ENCODE measurements at places on chromosomes 13 and 19.

DNA sequence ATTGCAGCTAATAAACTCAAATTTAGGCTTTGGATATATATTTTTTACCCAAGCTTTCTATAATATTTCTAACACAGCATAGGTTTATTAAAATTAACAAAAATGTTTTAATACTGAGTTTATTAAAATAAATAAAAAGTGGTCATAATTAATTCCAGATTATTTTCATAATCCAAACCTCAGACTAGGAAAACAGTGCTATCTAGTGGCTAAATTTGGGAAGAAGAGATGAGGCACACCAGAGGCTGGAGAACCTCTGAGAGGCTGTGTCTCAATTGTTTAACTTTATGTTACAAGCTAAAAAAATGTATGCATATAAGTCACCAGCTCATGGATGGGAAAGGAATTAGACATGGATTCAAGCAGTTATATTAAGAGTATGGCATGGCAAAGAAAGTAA is 392.5 kb downstream of the DIAPH3 start:
- no peaks in the 10 kb centered on the region for H3K27me3 ChIP-seq
- DNase-seq, result no peak

DNA sequence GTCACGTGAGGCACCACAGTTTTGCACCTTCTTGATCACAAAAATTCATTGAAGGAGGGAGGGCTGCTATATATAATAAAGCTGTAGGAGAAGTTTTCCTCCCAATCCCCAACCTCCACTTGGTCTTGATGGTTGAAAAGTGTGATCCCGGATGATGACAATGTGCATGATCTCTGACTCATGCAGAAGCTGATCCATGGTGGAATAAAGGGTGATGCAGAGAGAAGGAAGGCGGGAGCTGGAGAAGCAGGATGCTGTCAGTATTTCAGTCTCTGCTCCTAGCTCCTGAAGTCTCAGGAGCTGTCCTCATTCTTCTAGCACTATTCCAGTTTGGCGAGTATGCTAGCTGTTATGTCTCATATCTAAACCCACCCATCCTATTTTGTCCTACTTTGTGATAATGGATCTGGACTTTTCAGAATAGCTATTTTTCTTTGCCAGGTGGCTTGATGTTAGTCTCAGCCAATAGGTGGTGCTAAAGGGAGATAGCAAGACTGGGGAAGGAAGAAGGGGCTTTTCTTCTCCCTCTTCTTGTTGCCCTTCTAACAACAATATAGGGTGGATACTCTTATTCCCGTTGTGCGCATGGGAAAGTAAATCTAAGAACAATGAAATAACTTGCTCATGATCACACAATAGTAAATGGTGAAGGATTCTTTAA is 65.6 kb upstream of the HTR2A start:
- H3K27me3 ChIP-seq, result no peaks in the 10 kb centered on the region
- DNase-seq, result no peak
- H3K4me3 ChIP-seq, result no peak overlapping the region
- H3K4me1 ChIP-seq, result no peaks in the 10 kb centered on the region

DNA sequence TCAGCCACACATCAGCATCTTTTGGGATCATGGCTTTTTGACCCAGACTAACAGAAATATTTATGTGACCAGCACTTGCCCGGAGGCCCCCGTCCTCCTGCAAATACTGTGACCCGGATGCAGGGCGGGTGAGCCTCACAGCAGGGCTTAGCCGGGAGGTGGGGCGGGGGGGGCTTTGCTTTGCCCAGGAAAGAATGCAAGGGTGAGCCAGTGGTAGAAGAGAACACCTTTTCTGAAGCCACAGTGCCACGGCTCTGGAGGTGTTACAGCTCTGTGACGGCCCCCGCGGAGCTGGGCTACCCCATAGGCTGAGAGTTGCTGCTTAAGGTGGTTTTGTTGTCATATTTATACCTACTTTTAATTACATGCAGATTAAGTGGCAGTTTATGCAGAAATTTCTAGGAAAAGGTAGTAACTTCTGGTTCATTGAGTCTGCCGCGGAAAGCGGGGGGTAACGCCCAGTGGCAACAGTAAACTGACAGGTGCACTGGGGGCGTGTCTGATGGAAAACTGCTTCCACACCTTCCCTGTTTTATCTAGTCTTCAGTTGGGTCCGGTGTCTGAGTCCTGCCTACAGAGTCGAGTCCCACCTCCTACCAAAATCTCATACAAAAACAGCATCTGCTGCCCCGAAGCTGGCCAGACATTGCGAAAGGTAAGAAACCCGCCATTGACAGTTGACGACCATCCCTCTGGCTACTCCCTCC is 187.9 kb downstream of the TEX29 start:
- H3K27me3 ChIP-seq, result peaks cover 70% of the 10 kb centered on the region
- no peaks in the 10 kb centered on the region for H3K36me3 ChIP-seq
- no peaks in the 10 kb centered on the region for H3K4me1 ChIP-seq
- DNase-seq, result no peak
- H3K4me3 ChIP-seq, result no peak overlapping the region

DNA sequence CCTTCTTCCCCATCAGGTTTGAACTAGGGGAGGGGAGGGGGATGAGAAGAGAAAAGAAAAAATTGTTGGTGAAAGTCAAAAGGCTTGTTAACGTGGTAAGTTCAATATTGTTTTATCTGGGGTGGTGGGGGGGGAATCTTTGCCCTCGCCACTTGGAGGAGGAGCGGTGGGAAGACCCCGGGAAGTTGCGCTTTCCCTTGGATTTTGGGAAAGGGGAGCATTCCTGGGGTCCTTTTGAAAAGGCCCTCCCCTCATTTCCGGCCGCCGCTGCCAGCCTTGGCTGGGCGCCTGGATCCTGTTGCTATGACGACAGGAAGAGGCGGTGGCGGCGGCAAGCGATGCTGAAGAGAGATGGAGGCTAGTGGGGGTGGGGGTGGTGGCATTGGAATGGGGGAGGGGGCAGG is 4.6 kb upstream of the CACNG8 start:
- H3K27ac ChIP-seq, result no peak overlapping the region
- H3K4me1 ChIP-seq, result peaks cover 4% of the 10 kb centered on the region
- H3K27me3 ChIP-seq, result peaks cover 48% of the 10 kb centered on the region
- no peak for DNase-seq
- no peaks in the 10 kb centered on the region for H3K36me3 ChIP-seq

GRCh38 chr13:35016362-35017112 is 74.5 kb downstream of the NBEA start:
- H3K4me1 ChIP-seq, result no peaks in the 10 kb centered on the region
- H3K27ac ChIP-seq, result peak overlapping the region; percentile 7
- no peak for DNase-seq
- no peaks in the 10 kb centered on the region for H3K27me3 ChIP-seq
- no peak overlapping the region for H3K4me3 ChIP-seq

DNA sequence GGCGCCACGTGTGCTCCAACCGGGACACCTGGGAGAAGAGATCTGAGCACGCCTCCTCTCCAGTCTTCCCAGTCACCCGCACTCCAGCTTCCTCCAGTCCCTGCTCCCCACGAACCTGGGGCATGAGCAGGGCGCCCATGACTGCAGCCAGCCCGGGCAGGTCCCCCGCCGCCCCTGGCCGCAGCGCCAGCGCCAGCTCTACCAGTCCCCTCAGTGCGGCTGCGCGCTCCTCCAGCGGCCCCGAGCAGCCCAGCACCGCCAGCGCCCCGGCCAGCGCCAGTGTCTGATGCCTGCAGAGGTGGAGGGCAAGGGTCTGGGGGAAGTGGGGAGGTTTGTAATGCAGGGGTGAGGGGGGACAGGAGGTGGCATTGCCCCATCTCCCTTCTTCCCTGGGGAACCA is 13.1 kb downstream of the SH2D3A start:
- no peak for DNase-seq
- H3K27me3 ChIP-seq, result no peaks in the 10 kb centered on the region
- H3K36me3 ChIP-seq, result peaks cover 27% of the 10 kb centered on the region
- H3K4me3 ChIP-seq, result no peak overlapping the region
- H3K4me1 ChIP-seq, result peaks cover 14% of the 10 kb centered on the region

DNA sequence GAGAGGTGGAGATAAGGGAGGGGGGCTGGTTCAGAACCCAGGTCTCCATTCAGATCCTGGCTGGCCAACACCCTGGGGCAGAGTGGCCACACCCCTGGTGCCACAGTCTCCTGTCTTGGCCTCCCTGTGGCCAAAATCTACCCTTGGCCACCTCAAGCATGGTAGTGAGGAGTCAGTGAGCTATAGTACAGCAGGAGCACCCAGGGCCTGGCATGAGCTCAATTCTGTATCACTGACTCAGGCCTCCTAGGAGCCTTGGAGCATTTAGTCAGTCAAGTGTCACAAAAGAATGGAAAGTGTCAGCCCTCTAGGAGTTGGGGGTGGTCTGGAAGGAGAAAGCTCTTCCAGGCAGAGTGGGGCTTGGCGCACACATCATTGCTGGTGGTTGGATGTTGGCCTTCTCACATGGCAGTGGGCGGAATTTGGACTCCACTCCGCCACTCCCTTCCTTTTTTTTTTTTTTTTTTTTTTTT is 6.6 kb upstream of the CD79A start:
- H3K4me1 ChIP-seq, result peaks cover 34% of the 10 kb centered on the region
- no peak overlapping the region for H3K4me3 ChIP-seq
- no peak for DNase-seq
- H3K36me3 ChIP-seq, result peaks cover 11% of the 10 kb centered on the region
- H3K27ac ChIP-seq, result no peak overlapping the region
- no peaks in the 10 kb centered on the region for H3K27me3 ChIP-seq

DNA sequence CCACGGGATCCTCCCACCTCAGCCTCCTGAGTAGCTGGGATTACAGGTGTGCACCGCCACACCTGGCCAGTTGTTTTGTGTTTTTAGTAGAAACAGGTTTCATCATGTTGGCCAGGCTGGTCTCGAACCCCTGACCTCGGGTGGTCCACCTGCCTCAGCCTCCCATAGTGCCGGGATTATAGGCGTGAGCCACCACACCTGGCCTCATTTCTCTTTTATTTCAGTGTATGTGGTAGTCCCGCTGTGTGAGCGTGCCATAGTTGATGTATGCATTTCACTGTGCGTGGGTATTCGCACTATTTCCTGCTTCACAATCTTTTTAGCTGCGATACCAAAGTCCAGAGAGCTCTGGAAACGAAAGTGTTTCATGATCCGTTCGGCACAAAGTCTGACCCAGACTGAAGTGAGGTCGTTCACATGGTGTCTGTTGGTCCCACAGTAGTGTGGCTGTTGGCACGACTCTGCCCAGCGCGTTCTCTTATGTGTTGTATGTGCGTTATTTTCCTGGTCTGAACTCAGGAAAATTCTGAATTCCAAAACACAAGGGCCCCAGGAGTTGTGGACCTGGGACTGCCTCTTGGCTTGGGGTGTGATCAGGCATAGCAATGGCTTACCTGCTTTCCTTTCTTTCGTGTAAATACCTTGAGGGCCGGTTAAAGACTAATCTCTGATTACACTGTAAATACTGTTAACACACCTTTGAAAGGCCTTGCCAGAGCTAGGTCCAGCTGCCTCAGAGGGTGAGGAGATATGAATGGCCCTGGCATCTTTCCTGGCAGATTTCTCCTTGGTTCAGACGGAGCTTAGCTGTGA is 8.6 kb downstream of the EPN1 start:
- peaks cover 16% of the 10 kb centered on the region for H3K4me1 ChIP-seq
- peaks cover 95% of the 10 kb centered on the region for H3K36me3 ChIP-seq
- no peak overlapping the region for H3K4me3 ChIP-seq
- H3K27me3 ChIP-seq, result no peaks in the 10 kb centered on the region
- no peak overlapping the region for H3K27ac ChIP-seq

- no peak overlapping the region for H3K4me3 ChIP-seq
- no peaks in the 10 kb centered on the region for H3K27me3 ChIP-seq
- no peak for DNase-seq
- H3K36me3 ChIP-seq, result no peaks in the 10 kb centered on the region
These were observed 1721.8 kb downstream of the PCDH9 start for GRCh38 chr13:65508338-65508737.

DNA sequence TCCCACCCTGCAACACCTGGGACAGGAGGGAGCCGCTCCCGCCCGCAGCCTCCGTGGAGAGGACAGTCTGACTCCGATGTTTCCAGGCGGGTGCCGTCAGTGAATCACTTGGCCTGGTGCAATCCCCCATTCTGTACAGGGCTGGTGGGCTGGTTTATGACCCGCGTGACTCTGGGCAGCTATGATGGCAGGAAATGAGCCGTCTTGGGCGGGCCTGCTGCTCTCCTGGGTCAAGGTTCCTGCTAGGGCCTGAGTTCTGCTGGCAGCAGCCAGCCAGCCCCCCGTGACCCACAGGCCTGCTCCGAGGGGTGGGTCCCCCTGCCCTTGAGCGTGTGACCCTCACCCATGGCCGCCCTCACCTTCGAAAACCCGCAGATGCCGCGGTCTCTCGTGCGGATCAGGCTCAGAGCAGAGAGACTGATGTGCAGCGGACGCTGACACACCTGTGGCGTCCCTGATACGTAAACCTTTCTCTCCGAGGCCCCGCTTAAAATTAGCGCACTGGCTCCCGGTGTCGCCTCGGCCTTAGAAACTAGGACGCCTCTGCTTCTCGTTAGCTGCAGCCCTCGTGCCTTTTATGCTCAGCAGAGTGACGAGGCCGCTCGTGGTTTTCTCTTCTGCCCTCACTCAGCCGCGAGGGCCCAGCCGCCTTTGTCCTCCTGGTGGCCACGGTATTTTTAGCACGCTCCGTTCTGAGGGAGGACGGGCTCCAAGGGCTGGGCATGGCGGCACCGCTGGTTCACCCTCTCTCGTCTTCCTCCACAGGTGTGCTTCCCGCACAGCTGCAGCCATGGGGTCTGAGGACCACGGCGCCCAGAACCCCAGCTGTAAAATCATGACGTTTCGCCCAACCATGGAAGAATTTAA is 63.4 kb downstream of the KDM4B start:
- H3K27ac ChIP-seq, result no peak overlapping the region
- H3K36me3 ChIP-seq, result peaks cover 35% of the 10 kb centered on the region
- no peak overlapping the region for H3K4me3 ChIP-seq
- DNase-seq, result no peak
- peaks cover 76% of the 10 kb centered on the region for H3K4me1 ChIP-seq

DNA sequence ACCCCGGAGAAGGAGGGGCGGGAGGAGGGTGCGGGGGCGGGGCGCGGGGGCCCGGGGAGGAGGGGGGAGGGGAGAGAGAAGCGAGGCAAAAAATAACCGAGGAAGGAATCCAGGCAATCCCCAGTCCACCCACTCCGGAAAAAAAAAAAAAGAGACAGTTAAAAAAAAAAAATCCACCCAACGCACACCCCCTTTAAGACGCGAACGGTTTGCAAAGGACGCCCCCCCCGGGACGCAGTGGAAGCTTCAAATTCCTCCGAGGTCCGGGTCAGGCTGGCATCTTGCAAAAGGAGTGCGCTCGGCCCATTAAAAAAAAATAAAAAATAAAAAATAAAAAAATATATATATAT is at the start of gene CACNA1A:
TSS of gene CACNA1A (minus strand) at position 9 of the 350 bp plus-strand sequence. CDS start 255 bp downstream, outside the sequence.
- DNase-seq, result no peak
- peaks cover 27% of the 10 kb centered on the region for H3K27me3 ChIP-seq
- H3K4me3 ChIP-seq, result peak within 1 kb of the TSS; percentile 45
- no peak within 1 kb of the TSS for H3K27ac ChIP-seq
- no peaks in the 10 kb centered on the region for H3K36me3 ChIP-seq

DNA sequence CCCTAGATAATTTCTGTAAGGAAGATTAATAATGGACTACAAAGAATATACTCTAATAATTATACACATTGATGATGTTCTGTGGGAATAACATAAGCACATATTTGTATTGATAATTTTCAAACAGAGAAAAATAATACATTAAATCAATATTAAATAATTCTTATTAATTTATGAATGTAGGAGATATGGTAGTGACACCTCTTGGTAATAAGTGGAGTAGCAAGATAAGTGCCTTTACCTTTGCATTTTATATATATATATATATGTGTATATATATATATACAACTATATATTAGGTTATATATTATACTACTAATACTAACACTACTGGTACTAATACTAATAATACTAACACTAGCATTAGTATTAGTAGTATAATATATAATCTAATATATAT is 905.8 kb downstream of the SLITRK1 start:
- no peaks in the 10 kb centered on the region for H3K4me1 ChIP-seq
- no peak overlapping the region for H3K4me3 ChIP-seq
- DNase-seq, result no peak
- no peaks in the 10 kb centered on the region for H3K27me3 ChIP-seq

All from esophagus muscularis mucosa (tissue), 4 donors.